Activated naive CD4-positive, alpha-beta T cell treated with anti-CD3 and anti-CD28 coated beads, Interleukin-2, amount 50 U/mL, for 16 hours (primary cell): ENCODE measurements at places on chromosomes 12 and 14.

DNA sequence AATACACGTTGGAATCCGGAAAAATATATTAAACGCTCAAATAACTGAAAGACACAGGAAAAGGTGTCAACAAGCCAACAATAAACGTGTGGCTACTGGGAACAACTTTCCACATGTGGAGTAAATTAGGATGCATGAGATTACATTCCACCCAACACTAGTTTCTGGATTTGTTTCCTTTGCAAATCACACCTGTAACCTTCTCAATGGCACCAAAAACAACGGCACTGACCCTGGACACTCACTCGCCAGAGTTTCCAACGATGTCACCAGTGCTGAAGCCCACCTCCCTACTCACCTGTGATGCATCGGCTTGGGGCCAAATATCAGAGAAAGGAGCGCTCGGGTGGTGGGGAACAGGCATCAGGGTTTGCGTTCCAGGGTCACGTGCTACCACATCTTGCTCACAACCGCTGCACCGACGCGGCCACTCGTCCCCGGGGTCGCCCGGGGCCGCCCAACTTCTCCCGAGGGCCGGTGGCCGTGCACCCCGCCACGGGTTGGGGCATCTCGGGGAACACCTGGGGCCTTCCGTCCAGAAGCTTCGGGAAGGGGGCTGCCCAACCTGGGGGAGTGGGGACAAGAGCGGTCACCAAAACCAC, 629 bp downstream of the PRDM4 start:
- peak; percentile 45 for DNase-seq

- no peak for DNase-seq
Observed at GRCh38 chr12:71865166-71865713, 25.7 kb downstream of the TBC1D15 start.

GRCh38 chr14:90301668-90302090, 30.1 kb downstream of the NRDE2 start:
- DNase-seq = no peak

DNA sequence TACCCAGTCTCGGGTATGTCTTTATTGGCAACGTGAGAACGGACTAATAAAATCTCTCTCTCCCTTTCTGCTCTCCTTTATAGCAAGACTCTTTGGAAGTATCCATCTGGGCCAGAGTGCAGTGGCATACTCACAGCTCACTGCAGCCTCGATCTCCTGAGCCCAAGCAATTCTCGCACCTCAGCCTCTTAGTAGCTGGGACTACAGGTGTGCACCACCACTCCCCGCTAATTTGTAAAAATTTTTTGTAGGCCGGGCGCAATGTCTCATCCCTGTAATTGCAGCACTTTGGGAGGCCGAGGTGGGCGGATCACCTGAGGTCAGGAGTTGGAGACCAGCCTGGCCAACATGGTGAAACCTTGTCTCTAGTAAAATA, 33.2 kb upstream of the PPP2R5C start:
- no peak for DNase-seq

- no peak for DNase-seq
Observed at GRCh38 chr12:92188517-92189188, 43.0 kb upstream of the BTG1 start.

- no peak for DNase-seq
Observed at GRCh38 chr12:43692064-43692463, 66.5 kb downstream of the PUS7L start.

- DNase-seq = no peak
Observed at GRCh38 chr12:68609998-68610369, 715 bp upstream of the RAP1B start.

DNA sequence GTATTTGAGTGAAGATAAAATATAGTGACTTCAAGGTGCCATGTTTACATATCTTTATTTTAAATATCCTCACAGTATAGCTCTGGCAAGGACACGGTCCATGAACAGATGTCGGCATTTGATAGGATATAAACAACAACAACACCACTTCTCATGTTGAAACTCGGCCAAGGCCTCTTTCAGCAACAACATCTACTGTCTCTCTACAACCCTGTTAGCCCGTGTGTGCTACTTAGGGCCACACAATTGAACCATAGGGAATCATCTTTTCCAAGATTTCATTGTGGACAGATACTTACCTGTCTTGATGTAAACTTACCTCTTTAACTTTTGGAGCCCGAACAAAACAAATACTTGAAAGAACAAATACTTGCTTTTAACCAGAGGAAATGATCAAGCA, 168.7 kb upstream of the SSTR1 start:
- DNase-seq = no peak
